Tracheal epithelial cell (primary cell): ENCODE measurements at places on chromosomes 6 and 20. TPM values are rescaled to one million over a fixed set of nuclear protein-coding genes. Genes with fewer than 3 reads are reported as not detected.

DEFB124 gene
- total RNA-seq = not detected in 2 replicates

SLC24A3 gene
- total RNA-seq = under 0.01 and 1.2 TPM in 2 replicates

BCAS1 gene
- not detected in 2 replicates for total RNA-seq

ANKRD6 gene
- 7.7 and 9.6 TPM in 2 replicates for total RNA-seq

SYCP2 gene
- total RNA-seq = 0.43 and 0.48 TPM in 2 replicates

GPR6 gene
- total RNA-seq = not detected in 2 replicates

TGM3 gene
- under 0.01 and 0.43 TPM in 2 replicates for total RNA-seq

ZBTB12 gene
- total RNA-seq = 0.72 and 3.0 TPM in 2 replicates

LY6G6D gene
- not detected in 2 replicates for total RNA-seq

GPR63 gene
- total RNA-seq = 0.72 and 1.9 TPM in 2 replicates
